ENCODE measurements at places on chromosomes 7 and 10. TPM values are rescaled to one million over a fixed set of nuclear protein-coding genes. Genes with fewer than 3 reads are reported as not detected.

DNA sequence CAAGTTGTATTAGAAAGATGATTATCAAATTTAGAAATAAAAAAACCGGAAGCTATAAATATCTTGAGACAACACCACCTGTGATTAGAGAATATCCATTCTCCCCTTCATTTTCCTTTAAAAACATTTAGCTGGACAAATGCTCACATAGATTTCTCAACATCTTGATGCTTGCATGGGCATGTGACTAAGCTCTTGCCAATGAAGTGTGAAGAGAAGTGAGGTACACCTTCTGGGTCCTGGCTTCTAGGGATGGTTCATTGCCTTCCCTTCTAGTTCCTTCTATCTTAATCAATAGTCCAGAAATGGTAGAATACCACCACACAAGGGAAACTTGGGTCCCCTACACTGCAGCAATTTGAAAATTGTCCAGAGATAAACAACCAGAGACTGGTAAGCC lies 41.0 kb downstream of the WAPL start:
- no peak for DNase-seq

- DNase-seq, result no peak
Measured at GRCh38 chr10:12758271-12758670, 243.2 kb downstream of the CCDC3 start.

DNA sequence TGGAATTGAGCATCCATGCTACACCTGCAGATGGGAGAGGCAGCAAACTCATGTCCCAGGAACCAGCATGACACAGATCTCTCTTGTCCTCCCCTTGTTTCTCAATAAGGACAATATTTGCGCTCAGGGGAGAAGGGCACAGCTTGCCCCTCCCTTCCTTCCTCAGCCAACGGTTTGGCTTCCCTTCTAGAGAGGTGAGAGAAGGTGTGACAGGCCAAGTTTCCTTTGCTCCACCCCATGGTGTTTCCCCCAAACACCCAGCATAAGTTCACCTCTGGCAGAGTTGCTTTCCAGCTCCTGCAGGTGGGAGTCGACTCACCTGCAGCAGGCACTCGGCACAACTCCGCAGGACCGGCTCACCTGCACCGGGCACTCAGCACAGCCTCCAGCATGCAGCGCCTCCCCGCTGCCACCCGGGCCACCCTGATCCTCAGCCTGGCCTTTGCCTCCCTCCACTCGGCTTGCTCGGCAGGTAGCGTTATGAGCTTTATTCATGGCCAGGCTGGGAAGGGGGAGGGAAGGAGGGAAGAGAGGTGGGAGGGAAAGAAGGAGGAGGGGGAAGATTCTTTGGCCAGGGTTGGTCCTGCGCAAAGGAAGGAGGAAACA lies at the start of the genes ATP6V0A4 and TMEM213:
Gene ATP6V0A4 (minus strand): TSS at position 482 of the 606 bp plus-strand sequence. CDS start 26,949 bp downstream, outside the sequence.
Gene TMEM213 (plus strand): TSS at position 280 of the 606 bp plus-strand sequence. CDS start 111 bp downstream, at position 391.
- DNase-seq, result no peak

DNA sequence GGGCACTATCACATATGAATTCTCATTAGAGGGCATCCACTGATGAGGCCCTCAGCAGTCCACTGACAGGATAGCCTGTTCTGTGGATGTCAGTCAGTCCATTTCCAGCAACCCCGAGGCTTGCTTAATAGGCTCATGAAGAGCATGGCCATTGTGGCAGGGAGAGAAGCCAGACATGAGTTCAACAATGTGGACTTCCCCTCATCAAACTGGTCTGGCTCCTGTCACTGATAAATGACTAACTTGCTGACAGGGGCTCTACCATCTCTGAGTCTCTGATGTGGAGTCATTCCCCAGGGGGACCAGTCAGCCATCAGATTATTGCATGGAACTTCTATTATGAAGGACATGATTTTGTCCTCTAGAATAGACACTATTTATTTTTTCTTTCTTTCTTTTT lies 19.8 kb upstream of the TRIL start:
- no peak for DNase-seq

MYL10 gene
- not detected for total RNA-seq

GSTK1 gene
- total RNA-seq, result 76.0 TPM

Data from pulmonary artery endothelial cell (primary cell).